Stimulated activated CD8-positive, alpha-beta memory T cell treated with anti-CD3 and anti-CD28 coated beads, Interleukin-4, amount 100 ng/mL, for 4 hours (primary cell): ENCODE measurements at places on chromosomes 2 and 18.
A peak's percentile ranks its signal among the peaks of the same experiment; 100 is the strongest.

DNA sequence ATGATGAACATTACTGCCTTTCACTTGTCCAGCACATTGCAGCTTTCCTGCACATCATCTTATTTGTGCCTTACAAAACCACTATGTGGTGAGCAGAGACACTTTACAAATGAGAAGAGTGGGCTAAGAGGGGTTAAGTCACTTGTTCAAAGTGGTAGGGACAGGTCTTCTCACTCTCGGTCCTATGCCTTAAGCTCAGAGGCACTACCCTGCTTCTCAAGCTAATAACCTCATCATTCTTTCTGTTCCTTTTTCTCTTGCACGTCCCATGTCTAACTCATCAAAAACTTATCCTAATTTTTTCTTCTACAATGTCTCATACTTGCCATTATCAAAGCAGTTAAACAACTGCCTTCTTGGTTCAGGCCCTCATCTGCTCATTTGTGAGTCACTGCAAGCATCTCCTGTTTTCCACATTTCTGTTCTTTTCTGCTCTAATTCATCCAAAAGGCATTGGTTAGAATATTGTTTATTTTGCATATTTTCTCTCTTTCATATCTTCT, 21.9 kb upstream of the NCOA1 start:
- no peak for DNase-seq

DNA sequence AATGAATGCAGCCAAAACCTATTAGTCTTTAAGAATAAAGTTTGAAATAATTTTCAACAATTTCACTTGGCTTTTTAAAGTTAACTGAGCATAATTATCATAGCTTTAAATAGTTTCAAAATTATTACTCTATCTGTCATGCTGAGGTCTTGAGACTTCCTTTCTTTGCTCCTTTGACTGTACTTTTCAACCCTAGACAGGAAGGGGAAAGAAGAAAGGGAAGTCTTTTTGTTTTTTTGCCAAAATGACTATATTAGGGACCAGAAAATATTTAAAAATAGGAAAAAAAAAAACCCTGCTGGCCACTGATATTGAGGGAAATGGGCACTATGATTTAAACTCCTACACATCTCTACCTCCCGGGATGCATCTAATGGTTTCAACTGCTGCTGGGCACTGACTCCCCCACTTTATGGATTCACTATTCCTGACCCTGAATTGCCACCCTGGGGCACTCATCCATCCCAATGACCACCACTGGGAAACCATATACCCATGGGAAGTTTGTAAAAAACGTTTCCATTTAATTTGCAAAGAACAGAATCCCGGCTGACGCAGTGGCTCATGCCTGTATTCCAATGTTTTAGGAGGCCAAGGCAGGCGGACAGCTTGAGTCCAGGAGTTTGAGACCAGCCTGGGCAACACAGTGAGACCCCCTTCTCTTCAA, 50.5 kb downstream of the GAREM1 start:
- DNase-seq, result no peak

DNA sequence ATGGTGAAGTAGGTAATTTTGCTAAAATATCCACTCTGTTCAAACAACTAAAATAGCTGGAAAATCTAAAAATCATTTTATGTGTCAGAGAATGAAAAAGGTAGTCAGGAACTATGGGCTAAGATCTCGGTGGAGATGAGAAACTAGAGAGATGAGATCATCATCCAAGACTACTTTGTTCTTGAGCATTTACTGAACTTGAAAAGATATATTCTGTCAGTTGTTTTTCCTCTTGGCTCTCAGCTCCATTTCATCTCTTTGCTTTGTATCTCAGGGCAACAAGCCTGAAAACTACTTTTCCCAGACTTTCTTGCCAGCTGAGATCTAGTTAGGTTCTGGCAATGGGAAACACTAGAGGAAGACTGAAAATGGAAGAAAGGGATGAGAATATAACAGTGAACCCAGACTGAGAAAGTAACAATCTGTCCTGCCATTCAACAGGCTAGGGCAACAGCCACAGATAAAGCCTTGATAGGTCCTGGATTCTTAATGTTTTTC, 346.2 kb upstream of the MEX3C start:
- no peak for DNase-seq

- no peak for DNase-seq
Observed at GRCh38 chr2:55875434-55876135, 48.0 kb downstream of the EFEMP1 start.

GRCh38 chr2:218014706-218015585, 12.2 kb upstream of the TNS1 start:
- DNase-seq, result no peak

DNA sequence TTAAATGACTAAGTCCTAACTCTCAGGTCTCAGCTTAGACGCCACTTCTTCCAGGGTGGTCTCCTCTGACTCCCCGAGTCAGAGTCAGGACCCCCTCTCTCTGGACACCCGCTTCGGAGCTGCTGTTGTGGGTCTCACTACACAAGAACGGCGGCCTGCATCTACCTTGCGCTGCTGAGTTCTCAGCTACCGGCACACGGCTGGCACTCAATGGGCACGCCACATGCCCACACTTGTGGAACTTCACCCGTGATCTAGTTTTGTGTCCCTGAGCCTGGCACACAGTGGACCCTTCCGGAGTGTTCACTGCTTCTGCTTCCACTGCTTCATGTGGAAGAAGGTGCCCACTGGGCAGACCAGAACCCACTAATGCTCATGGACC, 58.3 kb upstream of the ID2 start:
- no peak for DNase-seq

DNA sequence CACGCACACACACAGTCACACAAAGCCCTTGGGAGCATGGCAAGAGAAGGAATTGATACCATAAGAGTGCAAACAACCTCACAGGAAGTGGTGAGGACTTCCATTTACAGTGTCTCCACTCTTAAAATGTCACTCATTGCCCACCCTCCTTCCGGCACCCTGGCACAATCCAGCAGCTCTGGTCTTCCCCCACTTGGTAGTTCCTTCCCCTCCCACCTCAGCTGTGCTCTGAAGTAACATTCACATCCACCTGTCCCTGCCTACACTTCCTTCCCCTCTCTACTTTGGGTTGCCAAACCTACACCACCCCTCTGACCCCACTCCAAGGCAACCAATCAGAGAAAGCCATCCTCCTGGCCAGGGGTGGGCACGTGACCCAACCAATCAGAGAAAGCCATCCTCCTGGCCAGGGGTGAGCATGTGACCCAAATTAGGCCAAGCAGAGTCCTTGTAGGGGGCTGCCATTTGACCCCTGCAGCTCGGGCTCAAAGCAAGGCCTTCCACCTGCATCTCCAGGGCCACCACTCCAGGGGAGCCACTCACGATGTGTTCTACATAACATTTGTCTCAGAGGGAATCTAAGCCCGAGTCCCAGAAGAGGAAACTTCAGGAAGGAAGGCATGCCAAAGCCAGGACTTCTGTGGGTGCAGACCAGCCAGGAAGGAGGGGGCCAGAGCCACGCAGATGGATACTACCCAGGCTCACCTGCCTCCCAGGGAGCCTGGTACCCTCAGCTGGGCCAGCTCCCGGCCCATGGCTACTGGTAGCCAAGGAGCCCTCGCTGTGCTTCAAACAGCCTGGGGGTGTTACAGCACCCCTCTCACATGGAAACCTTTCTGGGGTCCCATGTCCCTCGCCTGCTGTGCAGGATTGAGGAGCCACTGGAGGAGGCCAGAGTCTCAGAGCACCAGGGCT, 21.2 kb downstream of the CYP26B1 start:
- no peak for DNase-seq

- DNase-seq, result no peak
Observed at GRCh38 chr2:120338015-120338414, 7.9 kb upstream of the INHBB start.

DNA sequence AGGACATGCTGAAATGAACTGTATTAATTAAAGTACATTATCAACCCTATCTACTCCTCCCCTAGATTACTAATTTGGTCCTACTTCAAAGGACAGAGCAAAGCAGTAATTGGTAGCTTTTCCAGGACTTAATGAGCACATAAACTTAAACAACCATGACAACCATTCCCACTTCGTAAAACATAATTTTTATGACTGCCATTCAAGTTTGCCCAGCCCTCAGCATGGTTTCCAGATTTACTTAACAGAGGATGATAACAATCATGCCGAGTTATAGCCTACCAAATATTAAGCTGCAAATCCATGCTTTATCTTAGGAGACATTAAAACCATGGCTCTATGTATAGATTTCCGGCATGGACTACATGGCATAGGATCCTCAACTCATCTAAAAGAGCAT, 401.1 kb upstream of the CHAC2 start:
- DNase-seq, result no peak

GRCh38 chr2:231925303-231926179, 655 bp downstream of the NPPC start:
- DNase-seq, result peak; percentile 12

DNA sequence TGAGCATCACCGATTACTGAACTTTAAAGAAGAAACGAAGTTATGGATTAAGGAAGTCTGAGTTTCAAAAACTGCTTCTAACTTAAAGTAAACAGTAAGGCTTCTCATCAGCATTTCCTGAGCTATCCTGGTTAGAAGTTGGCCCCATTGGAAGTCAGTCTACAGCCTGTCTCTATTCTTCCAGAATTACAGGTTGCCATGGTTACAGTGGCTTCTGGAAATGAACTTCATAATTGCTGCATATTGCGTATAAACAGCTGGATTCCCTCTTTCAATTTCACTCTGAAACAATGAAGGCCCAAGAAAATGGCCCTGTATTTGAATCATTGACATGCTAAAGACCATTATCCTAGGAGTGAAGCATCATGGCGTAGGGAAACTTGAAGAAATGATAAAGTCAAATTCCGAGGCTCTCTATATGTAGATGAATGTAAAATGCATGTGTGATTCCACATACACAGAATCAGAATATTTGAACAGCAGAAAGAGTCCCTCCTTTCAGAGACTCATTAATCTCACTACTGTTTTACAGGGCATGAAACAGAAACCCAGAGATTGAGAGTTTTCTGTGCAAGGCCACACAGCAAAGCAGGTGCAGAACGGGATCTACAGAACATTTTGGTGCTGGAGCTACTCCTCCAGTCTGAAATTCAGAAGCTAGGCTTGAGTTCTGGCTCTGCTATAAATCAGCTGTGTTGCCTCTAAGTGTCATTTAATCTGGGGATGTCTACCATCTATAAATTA, 856.4 kb upstream of the CELF4 start:
- DNase-seq, result no peak

DNA sequence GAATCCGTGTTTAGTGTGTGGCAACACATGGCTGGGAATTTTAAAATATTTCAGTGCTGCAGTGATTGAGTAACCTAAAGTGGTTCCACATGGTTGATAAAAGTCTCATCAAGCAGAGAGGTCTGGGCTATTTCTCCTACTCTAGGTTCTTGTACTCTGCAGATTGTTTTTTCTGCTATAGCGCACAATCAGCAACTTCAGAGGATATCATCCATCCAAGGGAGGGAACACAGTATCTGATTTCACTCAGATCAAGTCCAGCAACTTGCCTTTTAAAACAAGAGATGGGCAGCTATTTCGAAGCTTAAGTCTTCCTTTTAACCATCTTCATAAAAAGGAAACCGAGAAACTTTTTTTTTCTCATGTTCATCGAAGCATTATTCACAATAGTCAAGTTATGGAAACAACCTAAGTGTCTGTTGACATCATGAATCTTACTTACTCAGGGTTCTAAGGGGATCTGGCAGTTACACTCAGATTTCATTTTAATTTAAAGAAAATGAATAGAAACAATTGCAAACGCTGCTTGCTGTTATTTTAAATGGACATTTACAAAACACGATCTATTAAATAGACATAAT, 172.7 kb upstream of the TRIB2 start:
- DNase-seq, result no peak

GRCh38 chr18:63348508-63349136, 18.4 kb downstream of the KDSR start:
- DNase-seq, result no peak

DNA sequence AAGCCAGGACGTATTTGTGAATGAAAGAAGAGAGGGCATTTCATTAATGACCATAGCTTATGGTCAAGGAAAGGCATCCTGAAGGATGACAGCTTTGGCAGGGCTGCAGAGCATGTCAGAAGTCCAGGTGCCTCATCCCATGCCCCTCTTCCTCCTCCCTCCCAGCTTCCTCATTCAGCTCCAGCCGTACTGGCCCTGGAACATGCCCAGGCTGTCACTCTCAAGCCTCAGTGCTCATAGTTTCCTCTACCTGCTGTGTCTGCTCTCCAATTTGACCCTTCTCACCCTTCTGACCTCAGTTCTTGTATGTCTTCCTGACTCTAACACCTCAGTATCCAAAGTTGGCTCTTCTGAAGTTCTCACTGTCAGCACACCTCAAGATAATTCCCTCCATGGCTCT, 695.8 kb upstream of the HS6ST1 start:
- DNase-seq, result no peak

DNA sequence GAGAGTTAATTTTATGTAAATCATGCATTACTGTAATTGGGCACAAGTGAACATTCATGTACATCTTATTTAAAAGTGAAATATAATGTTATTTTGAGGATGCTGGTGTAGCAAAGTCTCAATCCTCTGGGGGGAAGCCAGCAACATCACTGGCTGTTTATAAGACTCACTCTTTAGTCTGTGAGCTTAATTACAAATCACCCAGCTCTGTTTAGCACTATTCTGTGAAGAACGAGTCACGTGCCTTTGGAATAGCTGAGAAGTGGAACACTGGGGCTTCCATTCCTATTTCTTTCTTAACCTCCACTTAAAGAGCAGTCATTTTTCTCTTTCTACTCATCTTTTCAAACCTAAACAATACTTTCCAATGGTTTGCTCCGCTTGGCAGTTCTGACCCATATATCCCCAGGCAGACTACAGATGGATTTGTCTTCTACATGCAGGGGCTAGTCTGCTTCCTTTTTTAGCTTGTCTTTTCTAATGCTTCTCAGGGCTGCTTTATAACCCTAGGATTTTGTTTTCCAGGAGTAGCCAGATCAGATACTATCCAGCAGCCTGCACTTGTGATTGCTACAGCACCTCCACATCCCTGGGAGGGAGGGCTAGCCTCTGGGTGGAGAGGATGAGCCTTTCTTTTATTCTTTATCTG, 95.3 kb upstream of the CAVIN2 start:
- DNase-seq, result no peak

DNA sequence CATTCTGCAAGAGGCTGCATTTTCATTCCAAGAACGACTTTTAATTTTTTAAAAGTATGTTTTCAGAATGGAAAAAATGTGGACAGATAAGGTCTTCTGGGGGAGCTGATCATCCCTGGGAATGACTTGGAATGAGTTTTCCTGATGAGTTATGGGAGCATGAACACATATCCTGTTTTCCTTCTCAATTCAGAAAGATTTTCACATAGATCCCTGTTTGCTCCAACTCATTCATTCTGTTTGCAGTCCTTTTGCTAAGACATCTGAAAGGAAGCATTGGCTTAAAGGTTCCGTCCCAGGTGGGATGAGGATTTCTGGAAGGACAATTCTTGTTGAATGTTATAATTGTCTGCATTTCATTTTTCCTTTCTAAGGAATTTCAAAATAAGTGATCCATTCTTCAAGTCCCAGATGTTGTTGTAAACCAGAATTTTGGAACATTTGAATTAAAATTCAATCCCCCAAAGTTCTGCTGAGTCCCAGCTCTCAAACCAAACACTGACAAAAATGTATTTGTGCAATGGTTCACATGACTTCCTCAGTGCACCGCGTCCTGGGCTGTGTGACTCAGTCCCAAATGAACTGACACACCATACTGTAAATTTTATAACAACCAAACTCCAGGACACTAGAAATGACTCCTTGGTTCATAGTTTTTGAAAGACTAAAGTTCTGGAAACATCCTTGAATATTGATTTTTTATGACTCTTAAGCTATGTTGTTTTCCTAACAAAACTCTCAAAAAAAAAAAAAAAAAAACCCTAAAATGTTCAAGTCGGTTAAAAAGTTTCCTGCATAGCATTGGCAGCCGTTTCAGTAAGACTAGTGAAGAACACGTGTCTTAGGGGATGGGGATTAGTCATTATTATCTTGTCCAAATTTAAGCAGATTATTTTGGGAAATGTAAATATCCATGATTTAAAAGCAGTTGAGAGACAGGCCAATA, 281.8 kb upstream of the TCF4 start:
- DNase-seq, result no peak
